ENCODE measurements at places on chromosomes 6 and 20.

GRCh38 chr20:32685541-32686529 lies 12.1 kb upstream of the C20orf203 start:
- no peak for DNase-seq

GRCh38 chr6:74343804-74344203 lies 647.8 kb downstream of the CD109 start:
- no peak for DNase-seq

GRCh38 chr6:3911614-3912336 lies 62.6 kb downstream of the FAM50B start:
- no peak for DNase-seq

- DNase-seq: peak; percentile 83
Observed at GRCh38 chr6:42451333-42452170, at the start of gene TRERF1. TRERF1 (minus strand) TSS chr6:42451926; CDS start chr6:42269590, 182,336 bp downstream.

- no peak for DNase-seq
Observed at GRCh38 chr6:47457370-47457769, 20.2 kb upstream of the CD2AP start.

- no peak for DNase-seq
Observed at GRCh38 chr20:1299522-1299921, 29.4 kb downstream of the SDCBP2 start.

GRCh38 chr6:137933696-137934095 lies 66.6 kb downstream of the TNFAIP3 start:
- no peak for DNase-seq

DNA sequence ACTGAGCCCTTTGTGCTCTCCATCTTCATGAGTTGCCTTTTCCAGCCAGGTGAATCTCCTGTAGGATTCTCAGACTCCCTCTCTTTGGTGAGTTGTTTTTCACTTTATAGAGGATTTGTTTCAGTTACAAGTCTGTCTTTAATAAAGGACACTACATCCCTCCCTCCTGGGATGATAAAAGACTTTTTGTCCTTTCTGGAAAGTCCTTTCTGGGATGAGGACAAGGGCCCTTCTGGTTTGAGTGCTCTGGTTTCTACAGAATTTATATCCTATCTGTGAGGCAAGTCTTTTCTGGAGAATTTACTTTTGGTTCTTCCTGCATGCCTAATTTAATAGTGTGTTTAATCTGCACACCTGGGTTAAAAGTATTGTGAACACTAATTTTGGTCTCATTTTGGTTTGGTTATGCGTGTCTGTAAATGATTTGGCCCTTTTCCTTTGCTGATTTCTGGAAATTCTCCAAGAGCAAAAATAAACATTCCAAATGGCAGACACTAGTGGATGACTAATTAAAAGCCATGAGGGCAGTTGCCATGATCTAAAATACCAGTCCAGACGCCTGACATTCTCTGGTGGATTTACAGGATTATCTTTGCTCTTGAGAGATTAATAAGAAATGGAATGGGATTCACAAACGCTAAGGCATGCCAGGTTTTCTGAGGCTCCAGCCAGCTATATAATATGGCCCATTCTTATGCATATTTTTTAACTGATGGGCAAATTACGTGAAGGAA lies 44.8 kb downstream of the TCP11 start:
- DNase-seq: peak; percentile 54

- no peak for DNase-seq
Observed at GRCh38 chr6:718345-718744, 25.4 kb upstream of the EXOC2 start.

- DNase-seq: no peak
Observed at GRCh38 chr20:59787538-59787890, 145.9 kb downstream of the SYCP2 start.

DNA sequence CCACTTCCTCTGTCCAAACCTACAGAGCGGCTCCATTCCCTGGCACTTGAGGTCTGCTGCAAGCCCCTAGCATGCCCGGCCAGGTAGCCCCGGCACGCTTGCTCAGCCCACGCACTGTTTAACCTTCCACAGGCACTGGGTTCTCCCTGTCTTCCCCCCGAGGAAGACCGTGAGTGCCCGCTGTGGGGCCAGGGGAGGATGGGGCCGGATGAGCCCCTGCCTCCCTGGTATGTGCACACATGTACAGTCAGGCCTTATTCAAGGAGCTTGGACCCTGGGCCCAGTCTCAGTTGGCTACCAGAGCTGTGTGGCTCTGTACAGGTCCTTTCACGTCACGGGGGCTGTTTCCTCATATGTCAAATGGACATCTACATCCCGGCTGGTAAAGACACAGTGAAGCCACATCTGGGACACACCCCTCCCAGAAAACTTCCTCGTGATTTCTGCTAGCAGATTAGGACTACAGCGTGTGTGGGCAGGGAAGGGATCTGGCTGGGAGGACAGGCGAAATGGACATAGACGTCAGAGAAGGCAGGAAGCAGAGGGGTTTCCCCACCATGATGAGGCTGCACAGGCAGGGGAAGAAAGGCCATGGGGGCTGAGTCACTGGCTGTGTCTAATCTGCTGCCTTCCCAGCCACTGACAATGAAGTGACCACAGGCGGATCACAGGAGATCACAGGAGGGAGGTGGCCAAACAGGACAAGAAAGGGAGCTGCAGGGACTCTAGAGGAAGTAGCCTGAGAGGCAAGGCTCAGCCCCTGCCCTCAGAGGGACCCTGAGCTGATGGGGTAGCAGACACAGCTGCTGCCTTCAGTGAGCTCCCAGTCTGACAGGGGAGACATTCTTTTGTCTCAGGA lies 62.9 kb downstream of the MRPL14 start:
- DNase-seq: no peak

- DNase-seq: no peak
Observed at GRCh38 chr6:75431379-75431778, 62.2 kb downstream of the FILIP1 start.

- no peak for DNase-seq
Observed at GRCh38 chr20:7359739-7360138, 580.5 kb downstream of the HAO1 start.
